ENCODE measurements at places on chromosomes 3 and 15.

DNA sequence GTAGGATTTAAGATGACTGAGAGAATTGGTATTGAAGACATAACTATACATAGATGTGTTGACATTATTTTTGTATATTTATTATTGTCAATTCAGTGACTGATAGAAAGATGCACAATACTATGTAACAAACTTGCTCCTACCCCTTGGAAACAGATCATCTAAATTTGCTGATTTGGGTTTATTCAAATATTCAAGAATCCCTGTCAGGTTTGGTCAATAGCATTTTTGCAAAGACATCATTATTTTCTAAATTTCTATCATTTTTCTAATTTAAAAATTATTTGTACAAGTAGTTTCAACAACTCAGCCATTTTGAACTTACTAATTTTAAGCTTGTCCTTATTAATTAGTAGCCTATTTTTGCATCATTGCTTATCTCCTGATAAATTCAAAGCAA is 1463.4 kb downstream of the SI start:
- DNase-seq = no peak

- no peak for DNase-seq
Measured at GRCh38 chr3:29561651-29562149, 280.8 kb downstream of the RBMS3 start.

DNA sequence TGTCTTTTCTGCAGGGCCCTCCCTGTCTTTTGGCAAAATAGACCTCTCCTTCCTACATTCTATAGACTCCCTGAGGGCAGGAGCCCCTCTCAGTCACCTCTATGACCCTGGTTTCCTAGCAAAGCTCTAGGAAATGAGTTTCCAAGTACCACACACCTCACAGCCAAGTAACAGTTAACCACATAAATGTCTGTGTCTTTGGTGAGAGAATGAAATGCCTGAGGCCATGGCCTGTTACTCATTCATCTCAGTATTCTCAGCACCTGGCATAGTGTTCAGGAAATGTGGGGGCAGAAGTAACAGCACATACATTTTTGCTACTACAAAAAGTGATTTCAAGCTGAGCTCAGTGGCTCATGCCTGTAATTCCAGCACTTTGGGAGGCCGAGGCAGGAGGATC is 21.0 kb downstream of the RFT1 start:
- DNase-seq = peak; percentile 55

GRCh38 chr3:178964551-178964950 is 107.1 kb downstream of the ZMAT3 start:
- no peak for DNase-seq

DNA sequence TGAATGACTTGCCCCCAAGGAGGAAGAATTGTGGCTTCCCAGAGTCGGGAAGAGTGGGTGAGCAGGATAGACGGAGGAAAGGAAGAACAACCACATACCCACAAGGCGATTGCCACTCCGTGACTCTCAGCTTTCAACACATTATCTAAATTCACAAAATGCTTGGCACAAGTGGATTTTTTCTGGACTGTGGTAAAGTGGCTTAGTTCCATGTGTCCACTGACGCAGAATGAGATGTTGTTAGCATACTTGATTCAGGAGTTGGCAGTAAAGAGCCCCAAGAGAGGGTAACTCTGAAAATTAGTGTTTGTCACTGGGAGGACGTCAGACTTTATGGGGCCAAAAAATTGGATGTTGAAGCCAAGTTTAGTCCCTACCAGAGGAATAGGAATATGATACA is 198.8 kb upstream of the CTNNB1 start:
- DNase-seq = peak; percentile 5

- DNase-seq = peak; percentile 56
Measured at GRCh38 chr3:8070011-8070410, 431.6 kb upstream of the LMCD1 start.

DNA sequence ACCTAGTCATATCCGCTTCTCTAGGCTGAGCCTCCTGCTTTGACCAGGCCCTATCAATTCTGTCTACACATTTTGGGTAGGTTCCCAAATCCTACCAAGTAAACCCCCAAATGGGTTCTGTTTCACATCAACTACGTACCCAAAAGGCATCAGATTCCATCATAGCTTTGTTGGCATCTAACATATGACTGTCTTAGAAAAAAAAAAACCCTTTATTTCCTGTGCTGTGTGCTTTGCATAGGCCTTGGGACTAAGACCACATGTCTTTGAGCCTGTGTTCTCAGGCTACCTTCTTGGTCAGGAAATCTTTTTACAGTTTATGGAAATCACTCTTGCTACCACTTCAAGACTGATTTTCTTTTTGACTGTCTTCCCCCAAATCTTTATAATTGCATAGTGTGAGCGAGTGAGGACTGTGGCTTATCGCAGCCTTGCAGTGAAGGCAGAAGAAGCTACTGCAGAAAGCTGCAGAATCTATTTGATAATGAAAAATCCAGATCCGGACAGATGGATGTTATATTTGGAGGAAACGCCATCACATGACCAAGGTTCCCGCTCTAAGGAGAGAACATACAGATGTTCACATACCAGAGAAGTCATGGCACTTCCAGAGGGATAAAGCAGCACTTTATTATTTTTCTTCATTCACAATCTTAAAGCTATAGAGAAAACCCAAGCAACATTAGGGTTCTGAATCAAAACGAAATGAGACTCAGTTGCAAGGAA is 111.2 kb downstream of the EOMES start:
- no peak for DNase-seq

- peak; percentile 36 for DNase-seq
Measured at GRCh38 chr15:90184786-90185704, 16.1 kb upstream of the SEMA4B start.

DNA sequence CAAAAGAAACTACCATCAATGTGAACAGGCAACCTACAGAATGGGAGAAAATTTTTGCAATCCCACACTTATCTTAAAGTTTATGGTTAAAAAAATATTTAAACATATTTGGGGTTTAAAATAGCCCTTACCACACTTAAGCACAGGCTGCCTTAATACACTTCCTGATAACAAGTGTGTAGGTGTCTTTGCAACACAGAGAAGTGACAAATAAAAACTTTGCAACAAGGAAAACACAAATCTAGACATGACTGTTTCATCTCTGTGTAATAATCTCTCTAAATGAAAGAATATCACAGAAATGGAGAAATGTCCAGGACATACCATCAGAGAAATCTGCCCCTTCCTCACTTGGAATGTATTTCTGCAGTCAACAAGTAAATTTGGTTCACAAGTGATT is 464.1 kb upstream of the ARHGEF26 start:
- no peak for DNase-seq

GRCh38 chr3:31343075-31343474 is 189.7 kb upstream of the STT3B start:
- peak; percentile 4 for DNase-seq

DNA sequence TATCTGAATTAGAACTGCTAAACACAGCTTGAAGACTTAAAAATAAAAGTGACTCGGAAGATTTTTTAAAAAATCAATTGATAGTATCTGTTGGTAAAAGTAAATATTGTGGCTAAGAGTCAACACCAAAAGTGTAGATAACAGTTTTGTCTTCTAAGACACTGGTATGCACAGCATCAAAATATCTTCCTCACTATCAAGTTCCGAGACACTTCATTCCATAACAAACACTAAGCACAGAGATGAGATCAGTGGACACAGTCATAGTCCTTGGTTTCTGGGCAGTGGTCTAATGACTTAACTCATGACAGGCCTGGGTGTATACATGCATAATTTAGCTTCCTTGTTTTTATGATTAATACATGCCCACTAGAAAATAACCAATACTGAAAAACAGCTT is 63.2 kb downstream of the PXYLP1 start:
- DNase-seq = peak; percentile 63

- DNase-seq = peak; percentile 83
Measured at GRCh38 chr3:194140520-194141414, 4.8 kb downstream of the HES1 start.

- no peak for DNase-seq
Measured at GRCh38 chr15:71171195-71171594, 55.9 kb downstream of the THSD4 start.

DNA sequence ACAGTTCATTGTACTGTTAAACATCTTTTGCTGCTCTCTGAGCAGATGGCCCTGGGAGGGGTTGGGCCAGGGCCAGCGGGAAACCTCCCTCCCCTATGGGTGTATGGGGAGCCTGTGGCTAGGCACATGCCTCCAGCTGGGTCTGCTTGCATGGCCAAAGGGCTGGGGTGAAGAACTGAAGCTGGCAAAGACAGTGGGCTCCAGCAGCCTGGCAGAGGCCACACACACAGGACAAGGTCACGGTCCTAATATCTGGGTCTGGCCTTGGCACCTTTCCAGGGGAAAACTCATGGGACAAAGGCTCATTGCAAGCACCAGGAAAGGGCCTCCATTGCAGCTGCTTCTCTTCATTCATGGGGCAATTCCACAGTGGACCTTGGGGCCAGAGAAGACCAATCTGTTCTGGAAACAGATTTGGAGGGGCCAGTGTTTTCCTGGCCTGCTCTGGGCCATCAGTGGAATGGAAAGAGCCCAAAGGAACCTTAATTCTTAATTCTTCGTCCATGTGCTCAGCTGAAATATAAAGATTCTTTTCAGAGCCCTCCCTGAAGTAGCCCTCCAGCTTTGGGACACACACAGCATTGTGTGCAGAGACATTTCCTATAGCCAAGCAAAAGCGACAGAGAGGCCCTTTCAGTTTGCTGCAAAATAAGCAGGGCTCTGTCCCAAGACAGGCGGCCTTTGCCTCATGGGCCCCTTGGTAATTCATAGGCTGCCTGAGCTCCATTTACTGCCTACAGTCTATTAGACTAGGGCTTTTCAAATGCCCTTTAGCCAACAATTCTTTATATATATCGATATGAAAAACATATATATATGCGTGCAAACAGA is 11.3 kb upstream of the LIMD1 start:
- DNase-seq = no peak

GRCh38 chr15:68618394-68618793 is 39.6 kb downstream of the CORO2B start:
- DNase-seq = no peak

DNA sequence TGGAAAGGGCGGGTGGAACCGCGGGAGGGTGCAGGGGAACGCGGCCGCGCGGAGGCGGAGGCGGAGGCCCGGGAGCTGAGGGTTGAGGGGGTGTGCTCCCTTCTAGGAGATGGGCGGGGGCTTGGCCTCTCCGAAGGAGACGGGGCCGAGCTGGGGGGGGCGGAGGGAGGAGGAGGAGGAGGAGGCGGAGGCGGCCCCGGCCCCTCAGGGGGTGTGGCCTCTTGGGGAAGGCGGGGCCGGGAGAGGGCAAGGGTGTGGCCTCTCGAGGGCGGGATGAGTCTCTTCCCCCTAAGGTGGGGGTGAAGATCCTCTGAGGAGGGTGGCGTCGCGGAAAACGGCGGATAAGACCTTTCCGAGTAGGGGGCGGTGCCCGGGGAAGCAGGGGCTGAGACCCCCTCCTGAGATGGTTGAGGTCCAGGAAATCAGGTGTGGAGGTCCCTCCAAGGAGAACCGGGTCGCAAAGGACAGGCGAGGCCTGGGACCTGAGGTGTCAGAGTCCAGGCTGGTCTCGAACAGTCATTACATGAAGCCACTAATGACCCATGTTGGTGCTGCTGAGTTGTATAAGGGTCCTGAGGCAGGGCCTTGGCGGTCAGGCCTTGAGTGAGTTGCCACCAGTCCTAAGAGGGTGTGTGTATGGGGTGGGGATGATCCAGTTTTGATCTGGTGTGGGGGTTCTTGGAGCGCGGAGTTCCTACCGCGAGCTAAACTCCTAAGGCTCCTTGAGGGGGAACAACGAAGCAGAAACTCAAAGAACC is 759 bp downstream of the WDR6 start:
- DNase-seq = peak; percentile 90

- no peak for DNase-seq
Measured at GRCh38 chr3:81173514-81173913, 587.9 kb downstream of the GBE1 start.

- DNase-seq = peak; percentile 50
Measured at GRCh38 chr3:115766587-115767482, 143.5 kb downstream of the GAP43 start.

- DNase-seq = no peak
Measured at GRCh38 chr3:136644212-136644611, 108.0 kb downstream of the STAG1 start.

GRCh38 chr15:60835974-60836373 is 357.0 kb upstream of the ICE2 start:
- DNase-seq = peak; percentile 68

- peak; percentile 1 for DNase-seq
Measured at GRCh38 chr3:110413266-110413665, 658.4 kb upstream of the NECTIN3 start.

DNA sequence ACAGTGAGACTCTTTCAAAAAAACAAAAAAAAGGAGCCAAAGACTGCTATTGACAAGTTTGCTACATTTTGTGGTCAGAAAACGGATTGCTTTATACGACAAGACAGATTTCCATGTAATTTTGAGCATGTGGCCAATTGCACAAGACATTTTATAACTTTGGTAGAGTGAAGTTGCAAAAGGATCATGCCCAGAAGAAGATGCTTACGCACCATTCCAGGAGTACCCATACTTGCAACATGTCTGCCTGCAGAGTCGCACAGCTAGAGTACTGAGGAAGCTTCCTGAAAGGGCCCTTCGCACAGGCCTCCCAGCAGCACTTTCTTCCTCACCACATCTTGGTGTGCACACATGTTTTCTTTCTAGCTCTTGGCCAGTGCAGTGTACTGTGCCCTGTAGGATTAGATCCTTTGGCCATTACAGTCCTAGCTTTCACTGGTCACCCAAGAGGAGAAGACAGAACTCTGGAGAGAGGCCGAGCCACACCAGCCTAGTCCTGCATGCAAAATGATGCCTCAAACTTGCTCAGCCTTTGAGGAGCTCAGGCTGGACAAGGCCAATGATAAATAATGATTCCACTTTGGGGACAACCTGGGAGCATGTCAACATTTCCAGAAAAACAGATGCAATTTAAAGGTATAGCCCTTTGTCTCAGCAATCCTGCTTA is 11.7 kb downstream of the CHDH start:
- no peak for DNase-seq

GRCh38 chr3:10857235-10857634 is 41.2 kb downstream of the SLC6A11 start:
- DNase-seq = no peak

DNA sequence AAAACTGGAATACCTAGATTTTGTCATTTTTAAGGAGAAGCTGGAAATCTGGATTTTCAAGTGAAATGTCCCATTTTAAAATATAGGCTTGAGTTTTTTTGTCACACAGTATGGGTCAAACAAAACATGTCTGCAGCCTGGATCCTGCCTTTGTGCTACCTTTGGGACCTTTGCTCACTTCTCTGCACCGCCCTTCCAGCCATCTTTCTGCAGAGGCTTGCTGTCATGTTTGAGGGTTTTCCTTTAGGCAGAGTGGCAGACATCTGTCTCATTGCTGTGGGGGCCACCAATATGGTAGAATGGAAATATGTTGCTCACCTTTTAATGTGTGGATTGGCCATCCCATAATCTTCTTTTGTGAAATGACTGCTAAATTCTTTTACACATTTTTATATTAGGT is 136.3 kb downstream of the EEFSEC start:
- DNase-seq = no peak

DNA sequence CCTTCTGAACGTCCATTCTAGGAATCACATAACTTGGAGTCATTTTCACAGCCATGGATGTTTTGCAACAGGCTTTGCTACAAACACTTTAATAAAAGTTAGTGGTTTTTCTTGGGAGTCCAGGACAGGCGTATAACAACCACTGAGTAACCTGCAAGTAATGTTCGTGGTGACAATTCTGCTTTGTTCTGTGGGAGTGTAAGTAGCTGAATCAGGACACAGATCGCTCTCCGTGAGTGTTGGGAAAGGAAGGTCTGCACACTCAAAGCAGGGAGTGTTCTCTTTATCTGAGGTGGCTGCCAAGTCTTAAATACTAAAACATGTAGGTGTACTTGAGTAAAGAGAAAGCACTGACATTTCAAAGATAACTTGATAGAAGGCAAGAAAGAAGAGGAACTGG is 7.9 kb upstream of the BNC1 start:
- peak; percentile 70 for DNase-seq

Measured in fibroblast of skin of right quadriceps (primary cell).